Stimulated activated CD4-positive, alpha-beta T cell treated with anti-CD3 and anti-CD28 coated beads, Interleukin-1b, Interleukin-23, amount 100 ng/mL, for 48 hours (primary cell): ENCODE measurements at places on chromosomes 12 and 14.

DNA sequence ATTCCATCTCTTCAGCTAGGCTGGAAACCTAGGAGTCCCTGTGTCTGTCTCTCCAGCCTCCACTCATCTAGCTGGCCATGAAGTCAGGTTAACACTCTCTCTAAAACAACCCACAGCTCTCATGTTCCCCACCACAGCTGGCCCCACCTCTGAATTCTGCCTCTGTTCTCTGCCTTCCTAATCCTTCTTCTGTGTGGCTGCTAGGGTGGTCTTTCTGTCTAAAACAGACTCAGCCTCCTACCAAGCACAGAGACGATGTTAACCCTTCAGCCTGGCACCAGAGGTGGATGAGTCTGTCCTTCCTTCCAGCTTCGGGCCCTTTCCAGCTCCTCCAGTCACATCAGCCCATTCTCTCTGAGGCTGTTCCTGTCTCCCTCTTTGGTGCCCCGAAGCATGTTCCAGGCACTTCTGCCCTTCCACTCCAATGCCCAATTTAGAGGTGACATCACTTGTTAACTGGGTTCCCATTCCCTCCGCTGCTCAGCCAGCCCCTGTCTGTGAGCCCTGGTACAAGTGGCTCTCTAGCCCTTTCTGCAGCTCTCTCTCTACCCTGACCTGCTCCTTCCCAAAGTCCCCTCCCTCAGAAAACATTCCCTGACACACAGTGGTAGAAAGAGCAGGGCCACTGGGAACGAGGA is 9.1 kb downstream of the FIGNL2 start:
- DNase-seq: no peak

- no peak for DNase-seq
Measured at GRCh38 chr12:15729097-15729496, 60.1 kb downstream of the EPS8 start.

GRCh38 chr12:9925705-9926393 is 6.3 kb downstream of the CLEC2A start:
- DNase-seq: no peak

GRCh38 chr14:87443787-87444186 is 549.2 kb downstream of the GALC start:
- no peak for DNase-seq

GRCh38 chr14:80395031-80395430 is 183.7 kb upstream of the DIO2 start:
- no peak for DNase-seq

- no peak for DNase-seq
Measured at GRCh38 chr12:32761716-32762115, 6.0 kb upstream of the YARS2 start.

GRCh38 chr12:105676694-105677093 is 346.2 kb downstream of the C12orf75 start:
- DNase-seq: no peak

GRCh38 chr14:58643366-58643765 is 5.6 kb downstream of the DACT1 start:
- no peak for DNase-seq

- no peak for DNase-seq
Measured at GRCh38 chr12:112480931-112481330, 62.2 kb downstream of the PTPN11 start.

DNA sequence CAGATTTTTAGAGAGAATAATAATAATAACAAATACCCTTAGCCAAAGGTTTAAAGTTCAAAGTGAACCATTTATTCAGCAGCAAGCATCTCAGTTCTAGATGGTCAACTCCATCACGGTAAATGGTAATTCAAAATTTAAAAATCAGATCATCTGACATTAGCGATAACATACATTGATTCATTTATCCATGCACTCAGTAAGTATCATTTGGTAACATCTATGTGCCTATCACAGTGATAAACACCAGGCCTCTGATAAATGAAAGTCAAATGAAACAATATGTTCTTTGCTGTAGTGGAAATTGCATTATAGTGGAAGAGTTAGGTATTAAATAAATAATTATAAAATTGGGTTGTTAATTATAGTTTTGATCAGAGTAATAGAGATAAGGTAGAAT is 108.8 kb downstream of the CNTN1 start:
- no peak for DNase-seq

GRCh38 chr14:78785265-78785664 is 615.1 kb downstream of the NRXN3 start:
- DNase-seq: no peak

DNA sequence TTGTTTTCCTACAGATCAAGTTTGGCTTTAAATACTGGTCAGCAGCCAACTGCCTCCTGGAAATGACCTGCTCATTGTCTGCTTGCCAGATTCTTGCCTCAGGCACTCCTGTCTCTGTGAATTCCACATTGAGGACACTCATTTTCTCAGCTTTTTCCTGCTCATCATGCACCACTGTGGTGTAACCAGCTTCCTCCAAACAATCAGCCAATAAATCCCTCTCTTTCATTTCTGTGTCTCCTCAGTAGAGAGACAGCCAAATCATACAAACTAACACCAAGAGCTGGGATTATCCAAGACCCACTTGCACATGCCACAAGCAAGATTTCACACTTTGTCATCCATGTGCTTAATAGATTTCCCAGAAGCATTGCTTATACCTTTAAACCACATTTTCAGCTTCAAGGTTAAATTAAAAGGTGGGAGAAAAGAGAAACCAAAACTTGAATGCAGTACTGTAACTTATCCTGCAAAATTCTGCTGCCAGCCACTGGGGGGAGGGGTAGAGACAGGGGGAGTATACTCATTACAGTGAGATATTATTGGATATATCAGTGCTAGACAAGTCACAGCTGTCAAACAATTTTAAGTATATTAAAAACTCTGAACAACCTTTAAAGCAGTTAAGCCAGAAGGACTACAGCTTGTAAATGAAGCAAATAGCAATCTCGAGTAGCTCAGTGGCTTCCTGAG is 105.0 kb downstream of the PPP2R5E start:
- peak; percentile 1 for DNase-seq

DNA sequence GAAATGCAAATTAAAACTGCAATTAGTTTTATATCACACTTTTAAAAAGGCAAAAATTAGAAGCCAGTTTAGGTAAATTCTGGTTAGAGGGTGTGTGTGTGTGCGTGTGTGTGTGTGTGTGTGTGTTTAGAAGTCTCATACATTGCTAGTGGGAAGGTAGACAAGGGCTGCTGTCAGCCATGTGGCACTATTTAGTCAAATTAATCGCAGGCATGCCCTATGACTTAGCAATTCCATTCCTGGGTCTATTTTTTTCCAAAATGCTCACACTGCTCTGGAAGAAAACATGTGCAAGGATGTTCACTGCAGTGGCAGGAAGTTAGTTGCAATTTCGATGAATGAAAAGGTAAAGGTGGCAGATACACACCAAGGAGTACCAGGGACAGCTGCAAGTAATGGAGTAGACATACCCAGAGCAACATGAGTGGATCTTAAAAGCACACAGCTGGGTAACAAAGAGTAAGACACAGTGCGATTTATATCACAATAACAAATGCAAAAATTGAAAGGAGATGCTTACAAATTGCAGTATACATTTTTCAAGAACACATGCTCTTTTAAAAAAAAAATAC is 11.6 kb downstream of the CAPZA3 start:
- no peak for DNase-seq

DNA sequence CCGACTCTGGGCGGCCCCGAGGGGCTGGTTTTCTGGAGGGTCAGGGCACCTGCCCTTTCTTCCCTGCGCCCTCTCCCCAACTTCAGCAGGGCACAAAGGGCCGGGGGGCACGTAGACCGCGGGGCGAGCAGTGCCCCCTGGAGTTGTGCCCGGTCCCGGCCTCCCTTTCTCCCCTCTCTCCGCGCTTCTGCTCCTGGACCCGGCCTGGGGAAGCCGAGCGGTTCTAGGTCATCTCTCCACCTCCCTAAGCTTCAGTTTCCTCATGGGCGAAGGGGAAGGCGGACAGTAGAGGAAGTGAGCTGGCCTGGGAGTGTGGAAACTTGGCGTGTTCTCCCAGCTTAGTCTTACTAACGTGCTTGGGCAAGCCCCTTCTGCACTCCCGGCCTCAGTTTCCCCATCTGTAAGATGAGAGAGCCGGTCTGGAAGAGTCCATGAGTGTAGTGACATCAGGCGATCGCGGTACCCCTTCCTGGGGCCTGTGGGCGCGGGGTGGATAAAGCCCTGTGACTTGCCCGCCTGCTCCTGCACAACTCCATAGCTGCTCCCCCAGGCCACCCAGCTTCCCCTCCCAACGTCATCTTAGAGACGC is 158.6 kb upstream of the PARP11 start:
- DNase-seq: no peak

GRCh38 chr12:32305163-32305562 is 94.2 kb upstream of the FGD4 start:
- DNase-seq: no peak

GRCh38 chr12:117680312-117680711 is 288.5 kb downstream of the KSR2 start:
- DNase-seq: no peak

DNA sequence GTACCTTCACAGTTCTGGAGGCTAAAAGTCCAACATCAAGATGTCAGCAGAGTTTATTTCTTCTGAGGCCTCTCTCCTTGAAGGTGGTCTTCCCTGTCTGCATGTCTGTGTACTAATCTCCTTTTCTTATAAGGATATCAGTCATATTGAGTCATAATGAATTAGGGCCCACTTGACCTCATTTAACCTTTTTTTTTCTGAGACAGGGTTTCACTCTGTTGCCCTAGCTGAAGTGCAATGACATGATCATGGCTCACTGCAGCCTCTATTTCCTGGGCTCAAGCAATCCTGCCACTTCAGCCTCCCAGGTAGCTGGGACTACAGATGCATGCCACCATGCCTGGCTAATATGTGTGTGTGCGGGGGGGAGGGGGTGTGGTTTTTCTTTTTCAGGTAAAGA is 41.7 kb downstream of the PPM1H start:
- DNase-seq: no peak

DNA sequence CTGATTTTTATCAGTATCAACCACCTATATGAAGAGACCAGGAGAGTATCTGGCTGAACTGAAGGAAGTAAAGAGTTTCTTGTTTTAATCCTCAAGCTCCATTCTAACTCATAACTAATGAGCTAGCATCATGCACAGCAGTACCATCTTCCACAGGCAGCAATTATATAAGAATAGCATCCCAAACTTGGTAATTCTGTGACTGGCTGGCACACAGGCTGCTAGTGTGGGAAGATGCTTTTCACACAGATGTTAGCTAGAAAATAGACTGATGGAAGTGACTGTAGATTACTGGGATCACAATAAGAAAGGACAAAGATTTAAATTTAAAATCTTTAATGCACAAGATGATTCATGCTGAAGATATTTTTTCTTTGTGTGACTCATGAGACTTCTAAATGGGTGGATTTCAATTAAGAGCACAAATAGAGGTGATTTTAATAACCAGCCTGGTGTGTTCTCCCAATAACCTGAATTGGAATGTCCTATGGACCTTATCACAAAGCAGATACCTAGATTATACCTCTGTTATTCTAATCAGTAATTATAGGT is 417.7 kb upstream of the ATXN7L3B start:
- DNase-seq: no peak

DNA sequence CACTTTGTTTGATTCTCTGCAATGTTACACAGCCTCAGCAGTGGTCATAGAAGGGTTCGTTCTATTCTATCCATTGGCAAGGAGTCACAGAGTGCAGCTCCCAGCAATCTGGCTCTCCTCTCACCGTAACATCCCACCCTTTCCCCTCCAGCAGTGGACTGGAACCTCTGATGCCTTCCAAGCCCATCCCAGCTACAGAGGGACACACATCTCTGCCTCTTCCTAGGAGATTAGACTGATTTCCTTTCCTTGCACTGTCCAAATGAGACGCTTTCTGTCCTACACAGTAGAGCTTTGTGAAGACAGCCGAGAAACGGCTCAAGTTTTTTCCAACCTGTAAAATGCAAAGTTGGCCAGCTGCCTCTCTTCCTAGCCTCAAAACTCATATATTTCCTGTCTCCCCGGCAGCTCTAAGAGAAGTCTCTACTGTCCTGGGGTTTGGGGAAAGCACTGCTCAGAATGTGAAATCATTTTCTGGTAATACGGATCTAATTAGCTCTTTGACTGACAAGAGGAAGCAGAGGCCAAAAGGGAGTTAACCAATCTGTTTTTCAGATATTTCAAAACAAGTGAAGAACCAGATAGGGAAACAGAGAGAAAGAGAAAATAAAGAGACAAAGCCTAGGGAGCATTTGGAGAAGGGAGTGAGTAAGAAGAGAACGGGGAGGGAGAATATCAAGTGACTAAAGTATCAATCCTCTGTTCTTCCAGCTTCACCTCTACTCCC is 516 bp downstream of the NINJ2 start:
- DNase-seq: no peak

DNA sequence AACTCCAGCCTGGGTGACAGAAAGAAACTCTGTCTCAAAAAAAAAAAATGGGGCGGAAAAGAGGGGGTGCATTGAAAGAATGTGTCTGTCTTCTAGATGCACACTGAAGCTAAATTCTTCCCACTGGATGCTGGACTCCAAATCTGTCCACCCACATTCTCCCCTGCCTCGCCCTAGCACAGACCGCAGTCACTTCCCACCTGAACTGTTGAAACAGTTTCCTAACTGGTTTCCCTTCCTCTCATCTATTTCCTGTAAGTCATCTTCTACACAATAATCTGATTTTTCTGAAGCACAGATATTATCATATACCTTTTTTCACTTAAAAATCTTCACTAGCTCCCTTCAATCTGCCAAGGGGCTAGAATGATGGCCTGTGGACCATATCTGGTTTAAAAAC is 1.5 kb upstream of the HCAR1 start:
- DNase-seq: no peak

DNA sequence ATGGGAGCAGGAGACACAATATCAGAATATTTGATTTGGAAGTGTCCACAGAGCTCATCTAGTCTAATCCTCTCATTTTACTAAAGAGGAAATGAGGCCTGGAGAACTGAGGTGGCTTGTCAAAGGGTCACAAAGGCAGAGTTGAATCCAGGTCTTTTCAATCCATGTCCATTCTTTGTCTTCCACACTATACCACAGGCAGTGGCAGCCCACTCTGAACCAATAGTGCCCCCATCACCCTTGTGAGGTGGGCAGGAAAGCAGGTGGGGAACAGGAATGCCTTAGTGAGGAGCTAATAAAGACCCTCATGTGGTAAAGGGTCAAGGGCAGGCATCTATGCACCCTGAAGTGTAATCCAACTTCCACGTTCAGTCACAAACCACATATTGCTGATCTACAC is 134.8 kb upstream of the EGLN3 start:
- no peak for DNase-seq

DNA sequence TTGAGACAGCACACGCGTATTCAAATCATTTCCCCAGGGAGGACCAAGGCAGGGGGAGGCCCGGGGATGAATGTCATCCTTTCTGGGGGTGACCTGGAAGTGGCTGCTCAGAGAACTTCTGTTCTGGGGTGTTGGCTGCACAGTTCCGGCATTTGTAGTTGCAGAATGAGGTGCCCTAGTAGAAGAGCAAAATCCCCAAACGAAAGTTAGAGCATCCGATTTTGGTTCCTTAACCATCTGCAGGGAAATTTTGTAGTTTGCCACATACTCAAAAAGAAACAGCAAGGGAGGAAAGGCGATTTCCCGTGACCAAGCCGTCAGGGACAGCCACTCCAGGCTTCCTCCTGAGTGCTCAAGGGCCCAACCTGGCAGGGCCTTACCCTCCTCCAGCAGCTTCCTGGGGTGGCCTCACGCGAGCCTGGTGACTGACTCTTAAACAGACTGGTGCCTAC is 13.0 kb upstream of the TRAF3 start:
- no peak for DNase-seq

GRCh38 chr12:120199595-120200306 is 1.2 kb downstream of the RPLP0 start:
- peak; percentile 55 for DNase-seq
